NCI-H446 treated with DMSO at 0.1 percent for 48 hours (cell line): ENCODE measurements at places on chromosomes 4 and X.

DNA sequence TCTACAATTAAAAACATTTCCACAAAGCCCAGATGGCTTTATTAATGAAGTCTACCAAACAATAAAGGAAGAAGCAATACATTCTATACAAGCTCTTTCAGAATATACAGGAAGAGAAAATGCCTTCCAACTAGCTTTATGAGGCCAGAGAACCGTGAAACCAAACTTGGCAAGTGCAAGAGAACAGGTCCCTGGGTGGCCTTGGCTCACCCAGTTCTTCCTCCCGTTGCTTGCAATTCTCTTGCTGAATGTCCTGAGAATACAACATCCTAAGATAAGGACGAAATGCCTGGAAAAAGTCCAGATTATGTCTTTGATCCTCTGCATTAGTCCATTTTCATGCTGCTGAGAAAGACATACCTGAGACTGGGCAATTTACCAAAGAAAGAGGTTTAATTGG is 204.9 kb downstream of the MAD2L1 start:
- peak; percentile 45 for DNase-seq

DNA sequence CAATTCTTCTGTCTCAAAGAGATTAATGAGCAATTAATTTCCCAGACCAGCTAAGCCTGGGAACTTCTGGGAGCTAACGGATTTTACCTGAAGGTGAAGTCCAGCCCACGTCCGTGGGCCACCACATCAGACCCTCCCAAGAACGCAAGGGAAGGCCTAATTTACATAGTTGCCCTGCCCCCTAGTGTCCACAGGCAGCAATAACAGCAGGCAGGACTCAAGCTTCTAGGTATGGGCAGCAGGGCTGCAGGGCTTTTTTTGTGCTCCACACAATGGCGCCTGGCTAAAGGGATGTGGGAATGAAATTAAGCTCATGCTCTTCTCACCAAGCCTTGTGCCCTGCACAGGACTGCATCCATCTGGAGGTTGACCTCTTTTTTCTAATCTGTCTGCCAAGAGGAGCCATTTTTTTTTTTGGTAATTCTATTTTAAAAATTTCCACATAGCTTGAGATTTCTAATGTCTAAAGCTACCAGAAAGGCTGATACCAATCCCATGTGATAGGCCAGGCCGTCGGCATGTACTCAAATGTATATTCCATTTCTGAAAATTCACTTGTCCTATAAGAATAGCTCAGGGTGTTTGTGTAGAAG is 111.9 kb upstream of the TMEM164 start:
- DNase-seq = no peak

DNA sequence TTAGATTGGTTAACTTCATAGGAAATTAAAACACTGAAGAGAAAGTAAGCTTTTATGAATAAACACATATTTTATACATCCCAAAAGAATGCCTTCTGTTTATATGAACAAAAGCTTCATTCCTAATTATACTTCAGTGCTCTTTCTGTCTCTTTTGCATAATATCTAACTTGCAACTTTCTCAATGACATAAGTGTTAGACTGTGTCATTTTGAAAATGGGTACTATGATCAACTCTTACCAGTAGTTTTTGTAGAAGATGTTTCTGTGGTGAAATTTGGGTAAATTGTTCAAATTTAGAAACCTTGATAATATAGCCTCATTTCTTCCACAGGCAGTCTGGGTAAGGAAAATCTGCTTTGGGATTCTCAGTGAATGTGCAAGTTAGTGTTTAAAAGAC is 991.4 kb downstream of the CCSER1 start:
- DNase-seq = no peak

DNA sequence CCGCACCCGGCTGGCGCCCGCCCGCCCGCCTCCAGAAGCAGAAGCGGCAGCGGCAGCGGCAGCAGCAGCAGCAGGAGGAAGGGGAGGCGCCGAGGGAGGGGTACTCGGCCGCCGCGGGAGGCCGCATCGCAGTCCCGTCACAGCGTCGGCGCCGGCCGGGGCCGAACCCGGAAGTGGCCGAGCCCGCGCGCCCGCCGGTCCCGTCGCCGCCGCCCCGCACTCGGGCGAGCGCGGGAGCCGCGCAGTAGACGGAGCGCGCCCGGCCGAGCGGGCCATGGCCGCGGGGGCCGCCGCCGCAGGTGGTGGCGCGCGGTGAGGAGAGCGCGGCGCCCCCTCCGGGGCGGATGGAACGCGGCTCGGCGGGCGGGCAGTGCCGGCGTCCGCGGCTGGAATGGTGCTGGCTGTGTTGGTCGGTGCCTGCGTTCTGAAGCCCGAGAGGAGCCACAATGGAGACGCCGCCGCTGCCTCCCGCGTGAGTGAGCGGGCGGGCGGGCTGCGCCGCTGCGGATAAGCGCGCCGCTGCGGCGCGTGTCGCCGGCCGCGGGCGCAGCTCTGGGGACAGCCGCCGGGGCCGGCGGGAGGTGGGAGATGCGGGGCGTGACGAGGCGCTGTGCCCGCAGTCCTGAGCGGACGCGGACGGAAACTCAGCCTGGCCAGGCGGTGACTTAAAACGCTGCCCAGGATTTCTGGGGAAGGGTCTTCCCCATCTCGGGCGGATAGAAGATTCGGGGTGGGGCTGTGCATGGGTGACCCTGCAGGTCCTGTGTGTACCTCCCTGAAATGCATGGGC is at the start of gene KLHL2:
Gene KLHL2 (plus strand): TSS at position 131 of the 790 bp plus-strand sequence. CDS start 316 bp downstream, at position 447.
- peak; percentile 57 for DNase-seq

DNA sequence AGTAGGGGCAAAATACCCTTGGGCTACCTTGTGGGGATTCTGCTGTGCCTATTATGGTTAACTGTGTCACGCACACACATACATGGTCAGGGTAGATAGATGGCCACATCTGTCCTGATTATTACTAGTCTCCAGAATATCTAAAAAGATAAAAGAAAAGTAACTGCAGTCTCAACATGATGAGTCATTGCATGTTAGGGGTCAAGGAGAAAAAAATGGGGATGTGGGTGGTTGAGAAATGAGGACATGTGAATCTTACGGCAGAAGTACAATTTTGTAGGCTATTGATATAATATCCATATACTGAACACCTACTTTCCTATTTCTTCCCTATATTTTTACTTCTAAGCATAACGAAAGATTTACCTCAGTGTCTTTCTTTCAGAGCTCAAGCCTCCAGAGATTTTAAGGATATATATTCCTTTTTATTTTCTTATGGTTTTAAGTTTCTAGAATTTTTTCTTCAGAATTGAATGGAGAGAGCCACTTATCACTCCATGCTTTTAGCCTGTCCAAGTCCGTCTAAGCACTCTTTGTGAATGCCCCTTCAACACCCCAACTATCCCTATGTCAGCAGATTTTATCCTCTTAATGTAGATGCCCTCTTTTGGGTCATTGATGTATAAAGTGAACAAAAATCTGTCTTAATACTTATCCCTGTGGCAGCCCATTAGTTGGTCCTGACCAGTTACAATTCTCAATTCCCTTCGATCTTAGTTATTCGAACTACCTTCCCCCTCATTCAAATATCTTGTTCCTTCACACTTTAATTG is 642.2 kb downstream of the IQCM start:
- DNase-seq = no peak

GRCh38 chr4:102791318-102791835 is 30.6 kb upstream of the MANBA start:
- DNase-seq = no peak

- DNase-seq = no peak
Measured at GRCh38 chrX:40975951-40976350, 109.3 kb upstream of the USP9X start.

DNA sequence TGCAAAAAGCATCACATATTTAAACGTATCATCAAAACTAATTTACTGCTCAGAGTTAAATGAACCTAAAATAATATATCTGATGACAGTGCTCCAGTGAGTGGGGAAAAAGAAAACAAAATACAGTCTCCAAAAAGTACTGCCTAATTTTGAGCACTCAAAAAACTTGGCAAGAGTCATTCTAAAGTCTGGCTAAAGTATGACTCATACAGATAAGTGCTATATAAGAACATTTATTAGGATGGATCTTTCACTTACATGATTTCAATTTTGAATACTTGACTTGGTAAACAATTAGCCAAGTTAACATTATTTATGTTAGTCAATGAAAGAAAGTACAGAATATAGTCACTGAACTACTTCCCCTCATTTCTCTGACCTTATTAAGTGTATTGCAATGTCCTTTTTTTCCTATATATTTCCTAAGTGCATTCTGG is 27.2 kb downstream of the FBXO8 start:
- DNase-seq = no peak
